ENCODE measurements at places on chromosomes 13 and 19.
A peak's percentile ranks its signal among the peaks of the same experiment; 100 is the strongest.

- no peak for DNase-seq
Observed at GRCh38 chr13:109154966-109155761, 525.8 kb downstream of the MYO16 start.

- DNase-seq, result no peak
Observed at GRCh38 chr19:29810504-29810871, 1.3 kb upstream of the CCNE1 start.

GRCh38 chr13:99870541-99870940 lies 101.0 kb downstream of the ZIC5 start:
- DNase-seq, result no peak

DNA sequence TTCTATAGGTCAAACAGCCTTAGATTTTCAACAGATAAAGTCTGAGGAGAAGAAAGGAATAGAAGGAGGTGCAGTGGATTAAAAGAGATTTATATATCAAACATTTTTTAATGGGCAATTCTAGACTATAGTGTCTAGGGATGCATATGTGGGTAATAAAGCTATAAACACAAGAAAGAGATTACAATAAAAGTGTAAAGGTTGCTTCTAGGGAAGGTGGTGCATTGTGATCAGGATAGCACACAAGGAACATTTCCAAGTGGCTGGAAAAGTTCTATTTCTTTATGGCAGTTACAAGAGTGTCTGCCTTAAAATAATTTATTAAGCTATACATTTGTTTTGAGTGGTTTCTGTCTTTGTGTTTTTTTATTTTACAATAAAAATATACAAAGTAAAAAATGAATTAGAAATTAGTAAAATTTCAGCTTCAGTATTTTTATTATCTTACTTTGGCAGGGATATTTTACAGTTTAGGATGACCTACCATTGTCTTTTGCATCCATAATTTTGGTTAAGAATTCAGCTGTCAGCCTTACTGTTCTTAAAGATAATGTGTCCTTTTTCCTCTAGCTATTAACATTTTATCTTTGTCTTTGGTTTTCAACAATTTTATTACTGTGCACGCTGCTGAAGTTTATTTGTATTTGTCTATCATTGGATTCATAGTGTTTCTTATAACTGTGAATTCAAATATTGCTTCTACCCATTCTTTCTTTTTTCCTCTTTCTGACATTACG lies 221.8 kb downstream of the LACC1 start:
- DNase-seq, result no peak

DNA sequence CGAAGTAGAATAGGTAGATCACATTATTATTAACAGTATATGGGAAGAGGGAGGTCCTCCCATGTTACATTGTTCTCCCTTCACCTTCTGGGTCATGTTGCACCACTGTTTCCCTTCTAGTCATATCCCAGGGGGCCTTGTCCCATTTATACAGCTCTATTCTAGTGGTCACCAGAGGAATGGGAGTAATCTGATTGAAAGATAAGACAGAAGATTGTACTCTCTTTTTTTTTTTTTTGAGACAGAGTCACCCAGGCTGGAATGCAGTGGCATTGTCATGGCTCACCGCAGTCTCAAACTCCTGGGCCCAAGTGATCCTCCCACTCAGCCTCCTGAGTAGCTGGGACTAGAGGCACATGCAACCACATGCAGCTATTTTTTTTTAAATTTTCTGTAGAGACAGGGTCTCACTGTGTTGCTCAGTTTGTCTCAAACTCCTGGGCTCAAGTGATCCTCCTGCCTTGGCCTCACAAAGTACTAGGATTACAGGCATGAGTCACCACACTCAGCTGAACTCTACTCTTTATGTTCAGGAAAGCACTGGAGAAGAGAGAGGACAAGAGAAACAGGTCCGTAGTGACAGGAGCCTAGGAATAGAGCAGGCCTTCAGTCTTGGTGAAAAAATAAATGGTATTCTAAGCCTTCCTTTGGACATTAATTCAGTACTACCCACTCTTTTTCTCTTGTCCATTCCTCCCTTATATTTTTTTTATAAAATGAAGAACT lies 4.3 kb upstream of the ZNF529 start:
- DNase-seq, result peak; percentile 7

GRCh38 chr13:54733639-54734038 lies 1705.0 kb downstream of the OLFM4 start:
- DNase-seq, result peak; percentile 30

DNA sequence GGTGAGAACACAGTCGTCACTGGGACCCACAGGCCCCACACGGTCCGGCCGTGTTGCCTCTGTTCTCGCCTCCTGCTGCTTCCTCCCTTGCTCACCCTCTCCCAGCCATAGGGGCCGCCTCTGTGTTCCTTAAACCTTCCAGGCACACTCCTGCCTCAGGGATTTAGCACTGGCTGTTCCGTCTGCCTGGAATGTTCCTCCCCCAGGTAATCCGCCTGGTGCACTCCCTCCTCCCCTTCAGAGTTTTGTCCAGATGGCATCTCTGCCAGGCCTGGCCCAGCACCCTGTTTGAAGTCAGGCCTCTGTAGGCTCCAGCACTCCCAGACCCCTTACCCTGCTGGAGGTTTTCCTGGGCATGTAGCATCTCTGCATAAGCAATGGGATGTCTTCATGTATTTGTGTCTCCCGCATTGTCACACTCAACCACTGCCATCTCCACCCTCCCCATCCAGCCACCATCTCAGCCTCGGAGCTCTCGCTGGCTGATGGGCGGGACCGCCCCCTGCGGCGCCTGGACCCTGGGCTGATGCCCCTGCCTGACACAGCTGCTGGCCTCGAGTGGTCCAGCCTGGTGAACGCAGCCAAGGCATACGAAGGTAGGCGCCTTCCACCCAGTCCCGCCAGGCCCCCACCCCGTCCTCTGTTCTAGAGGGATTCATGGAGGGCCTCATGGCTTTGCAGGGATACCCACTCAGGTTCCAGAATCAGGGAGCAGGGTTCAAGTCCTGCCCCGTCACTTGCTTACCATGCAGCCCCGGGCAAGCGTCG lies 25.9 kb downstream of the DPF1 start:
- no peak for DNase-seq

- no peak for DNase-seq
Observed at GRCh38 chr13:77507931-77508776, 27.4 kb upstream of the SCEL start.

- DNase-seq, result peak; percentile 58
Observed at GRCh38 chr13:39618561-39618960, 15.6 kb upstream of the LHFPL6 start.

GRCh38 chr13:80633251-80633650 lies 292.3 kb upstream of the SPRY2 start:
- DNase-seq, result no peak

- no peak for DNase-seq
Observed at GRCh38 chr19:38513762-38514167, 80.3 kb downstream of the RYR1 start.

GRCh38 chr13:35499676-35500075 lies 23.2 kb upstream of the MAB21L1 start:
- DNase-seq, result no peak

DNA sequence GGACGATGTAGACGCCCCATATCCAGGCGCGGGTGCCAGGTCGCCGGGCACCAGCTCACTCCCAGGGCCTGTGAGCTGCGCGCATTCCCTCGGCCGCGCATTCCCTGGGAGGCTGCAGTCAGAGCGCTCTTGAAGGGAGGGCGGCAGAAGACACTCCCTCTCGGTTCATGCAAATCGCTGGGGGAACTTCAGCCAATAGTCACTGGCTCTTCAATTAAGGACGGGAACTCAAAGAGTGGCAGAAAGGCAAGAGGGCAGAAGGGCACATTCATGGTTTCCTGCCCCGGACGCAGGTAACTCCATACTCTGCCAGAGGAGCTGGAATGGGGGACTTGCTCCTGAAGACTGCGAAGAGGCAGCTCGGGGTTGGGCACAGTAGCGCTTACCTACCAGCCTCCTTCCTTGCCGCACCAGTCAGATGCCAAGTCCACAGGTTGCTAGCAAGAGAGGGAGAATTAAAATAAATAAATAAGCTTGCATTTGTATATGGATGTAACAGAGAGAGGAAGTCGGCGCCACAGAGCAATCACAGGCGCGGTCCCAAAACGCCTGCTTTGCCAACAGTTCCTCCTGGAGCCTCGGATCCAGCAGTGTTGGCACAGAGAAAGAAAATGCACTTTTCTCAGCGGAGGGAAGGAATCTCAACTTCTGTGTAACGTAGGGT lies 459 bp downstream of the PCDH20 start:
- peak; percentile 88 for DNase-seq

DNA sequence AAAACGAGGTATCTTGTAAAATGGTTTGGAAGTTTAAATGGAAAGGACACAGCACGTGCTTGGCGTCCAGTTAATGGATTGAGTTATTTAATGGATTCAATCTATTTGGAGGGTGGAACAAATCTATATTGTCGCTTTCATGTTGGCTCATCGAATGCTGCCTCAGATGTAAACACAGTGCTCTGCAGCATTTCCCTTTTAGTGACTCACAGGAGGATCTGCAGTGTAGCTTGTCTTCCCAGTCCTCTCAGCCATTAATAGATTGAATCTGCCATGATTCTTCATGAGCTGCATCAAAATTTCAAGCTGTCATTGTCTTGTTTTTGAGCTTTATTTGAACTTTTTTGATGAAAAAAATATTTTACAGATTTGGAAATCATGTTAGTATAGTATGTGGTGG lies 44.7 kb downstream of the DHRS12 start:
- DNase-seq, result no peak

DNA sequence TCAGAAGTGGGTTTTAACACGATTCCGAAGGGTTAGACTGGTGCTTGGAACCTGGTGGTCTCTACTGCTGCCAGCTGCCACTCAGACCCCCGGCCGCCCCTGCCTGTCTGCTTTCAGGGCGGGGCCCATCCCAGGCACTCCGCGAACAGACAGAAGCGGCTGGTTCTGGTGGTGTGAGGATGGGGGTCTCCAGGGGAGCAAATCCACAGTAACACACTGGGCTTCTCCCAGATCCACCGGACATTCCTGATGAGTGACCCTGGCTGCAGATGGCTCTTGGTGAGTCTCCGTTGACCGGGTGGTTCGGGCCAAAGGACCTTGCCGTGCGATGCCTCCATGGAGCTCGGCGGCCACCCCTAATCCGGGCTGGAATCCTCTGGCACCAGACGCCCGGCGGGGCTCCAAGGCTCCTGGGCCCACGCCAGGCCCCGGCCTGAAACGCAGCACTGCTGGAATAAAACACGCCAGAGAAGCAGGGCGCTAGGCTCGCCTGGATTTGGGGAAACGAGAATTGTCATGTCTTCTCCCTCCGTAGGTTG lies 2.1 kb upstream of the PTBP1 start:
- DNase-seq, result no peak

GRCh38 chr13:49980266-49980665 lies 16.6 kb upstream of the TRIM13 start:
- DNase-seq, result no peak

Measured in ELF-1 (cell line).